Ecto neural progenitor cell (in vitro differentiated cells): ENCODE measurements at places on chromosomes 4 and X.

DNA sequence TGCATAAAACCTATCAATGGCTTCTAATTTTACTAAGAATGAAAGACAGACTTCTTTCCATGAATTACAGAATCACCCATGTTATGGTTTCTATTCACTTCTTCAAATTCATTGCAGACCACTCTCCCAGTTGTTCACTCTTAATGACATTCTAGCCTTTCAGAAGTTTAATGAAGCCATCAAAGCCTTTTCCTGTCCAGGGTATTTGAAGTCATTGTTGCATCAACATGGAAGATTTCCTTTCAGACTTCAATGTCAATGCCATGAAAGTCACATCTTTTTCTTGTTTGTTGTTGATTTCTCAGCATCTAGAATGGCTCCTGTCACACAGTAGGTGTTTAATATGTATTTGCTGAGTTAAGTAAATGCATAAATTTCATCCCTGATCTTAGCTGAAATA, 48.1 kb upstream of the ARSJ start:
- no peak for DNase-seq

- DNase-seq, result no peak
Measured at GRCh38 chr4:40953283-40954087, 203.7 kb downstream of the NSUN7 start.

- DNase-seq, result no peak
Measured at GRCh38 chrX:138345801-138346200, 365.7 kb downstream of the FGF13 start.

- no peak for DNase-seq
Measured at GRCh38 chr4:18082236-18082635, 60.7 kb upstream of the LCORL start.

GRCh38 chr4:148116969-148117368, 325.2 kb downstream of the NR3C2 start:
- DNase-seq, result no peak

- DNase-seq, result no peak
Measured at GRCh38 chr4:173171098-173171497, 2.5 kb downstream of the GALNT7 start.

DNA sequence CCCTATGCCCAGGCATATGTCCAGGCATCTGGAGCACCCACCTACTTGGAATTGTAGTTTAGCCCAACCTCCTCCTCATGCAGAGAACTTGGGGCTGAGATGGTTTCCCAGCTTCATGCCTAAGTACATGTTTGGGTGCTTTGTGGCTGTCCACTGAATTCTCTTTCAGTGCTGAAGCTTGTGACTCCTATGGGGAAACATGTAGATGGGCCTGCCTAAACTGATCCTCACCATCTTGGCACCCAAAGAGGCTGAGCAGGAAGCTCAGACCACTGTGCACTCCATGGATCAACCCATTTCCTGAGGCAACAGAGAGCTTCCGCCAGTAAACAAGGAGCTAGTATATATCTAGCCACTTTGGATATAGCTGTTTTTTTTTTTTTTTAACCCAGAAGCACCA, 2733.7 kb downstream of the PCDH7 start:
- no peak for DNase-seq
